Caudate nucleus (tissue), 63 donors: ENCODE measurements at places on chromosomes 1 and 21.

DNA sequence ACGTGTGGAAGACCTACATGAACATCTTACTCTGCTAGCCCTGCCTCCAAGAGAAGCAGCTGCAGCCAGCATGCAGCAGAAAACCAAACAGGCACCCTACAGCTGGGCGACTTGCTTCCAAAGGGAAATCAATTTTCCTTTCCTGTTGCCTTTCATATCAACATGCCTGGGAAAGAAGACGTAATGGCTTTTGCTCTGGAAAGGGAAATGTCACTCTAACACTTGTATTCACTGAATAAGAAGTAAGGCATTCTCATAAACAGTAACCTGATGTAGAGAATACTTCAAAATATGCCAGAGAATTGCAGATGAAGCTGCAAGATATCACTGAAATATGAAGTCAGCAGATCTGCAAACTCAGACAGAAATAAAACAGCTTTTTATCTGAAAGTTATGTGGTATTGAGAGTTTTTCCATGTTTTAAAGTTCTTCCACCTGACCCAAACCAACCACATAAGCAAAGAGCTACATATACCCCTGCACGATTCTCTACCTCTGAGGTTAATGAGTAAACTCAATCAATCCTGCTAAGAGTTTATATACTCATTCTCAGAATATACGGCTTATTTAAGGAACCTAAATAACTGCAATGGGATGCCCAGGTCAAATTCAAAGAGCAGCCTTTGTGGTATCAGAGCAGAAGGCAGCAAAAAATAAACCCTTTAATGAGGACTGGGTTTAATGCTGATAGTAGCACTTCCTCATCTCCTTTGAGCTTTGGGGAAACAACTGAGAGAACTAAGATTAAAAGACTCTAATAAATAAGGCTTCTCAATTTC lies 150.9 kb downstream of the RERE start:
- no peak for DNase-seq

GRCh38 chr21:37414292-37415253 lies 48.0 kb downstream of the DYRK1A start:
- DNase-seq, result no peak

DNA sequence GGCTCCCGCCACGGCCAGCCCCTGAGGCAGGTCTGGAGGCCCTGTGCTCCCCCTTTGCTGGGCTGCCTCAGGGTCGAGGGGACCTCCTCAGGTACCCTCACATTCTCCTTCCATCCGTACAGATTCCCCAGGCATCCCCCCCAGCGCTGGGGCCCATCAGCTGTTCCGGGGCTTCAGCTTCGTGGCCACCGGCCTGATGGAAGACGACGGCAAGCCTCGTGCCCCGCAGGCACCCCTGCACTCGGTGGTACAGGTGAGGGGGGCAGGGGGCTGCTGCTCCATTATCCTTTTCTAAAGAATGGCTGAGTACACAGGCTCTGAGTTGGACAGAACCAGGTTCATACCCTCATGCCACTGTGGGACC lies 29.1 kb downstream of the RPS6KA1 start:
- no peak for DNase-seq

GRCh38 chr1:37107153-37107907 lies 73.0 kb upstream of the GRIK3 start:
- peak; percentile 35 for DNase-seq

DNA sequence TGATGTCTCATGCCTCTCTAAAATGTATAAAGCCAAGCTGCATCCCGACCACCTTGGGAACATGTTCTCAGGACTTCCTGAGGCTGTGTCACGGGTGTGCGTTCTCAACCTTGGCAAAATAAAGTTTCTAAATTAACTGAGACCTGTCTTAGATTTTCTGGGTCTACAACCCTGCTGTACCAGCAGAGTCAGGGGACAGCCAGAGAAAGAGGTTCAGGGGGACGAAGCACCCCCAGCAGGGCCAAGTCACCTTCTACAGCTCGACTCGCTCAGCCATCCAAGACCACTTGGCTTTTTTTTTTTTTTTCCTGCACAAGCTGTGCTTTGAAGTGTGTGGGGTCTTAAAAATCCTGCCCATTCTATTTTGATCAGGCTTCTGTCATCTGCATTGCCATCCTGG lies 28.5 kb upstream of the PDE9A start:
- no peak for DNase-seq
